ENCODE measurements at places on chromosomes 2 and 18.

GRCh38 chr2:132608311-132608710 lies 61.7 kb downstream of the LYPD1 start:
- DNase-seq, result no peak

DNA sequence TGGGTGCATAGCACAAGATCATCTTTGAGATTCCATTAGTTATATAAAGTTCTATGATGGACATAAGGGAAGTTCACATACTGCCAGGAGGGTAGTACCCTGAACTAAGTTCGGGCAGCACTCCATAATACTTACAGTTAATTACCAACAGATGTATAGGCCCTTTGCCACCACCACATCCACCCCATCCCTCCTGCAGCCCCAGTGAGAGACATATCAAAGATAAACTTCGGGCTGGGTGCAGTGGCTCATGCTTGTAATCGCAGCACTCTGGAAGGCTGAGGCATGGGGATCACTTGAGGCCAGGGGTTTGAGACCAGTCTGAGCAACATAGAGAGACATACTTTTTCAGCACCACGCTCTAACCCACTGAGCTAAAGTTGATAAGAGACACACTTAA lies 46.4 kb upstream of the NPAS2 start:
- no peak for DNase-seq

DNA sequence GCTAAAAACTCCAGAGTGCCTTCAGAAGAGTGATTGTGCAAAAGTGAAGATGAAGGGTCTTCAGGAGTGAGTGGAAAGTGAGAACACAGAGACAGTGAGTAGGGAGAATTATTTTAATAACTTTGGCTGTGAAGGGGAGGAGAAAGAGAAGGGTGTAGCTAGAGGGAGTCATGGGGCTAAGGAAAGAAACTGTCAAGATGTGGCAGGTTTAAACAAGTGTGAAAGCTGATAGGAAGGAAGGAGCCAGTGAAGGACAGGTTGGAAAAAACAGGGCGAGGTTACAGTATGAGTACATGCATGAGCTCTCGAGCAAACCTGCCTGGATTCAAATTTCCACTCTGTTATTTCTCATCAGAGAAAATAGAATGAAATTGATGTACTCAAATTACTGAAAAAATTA lies 17.8 kb downstream of the IL1F10 start:
- peak; percentile 45 for DNase-seq

DNA sequence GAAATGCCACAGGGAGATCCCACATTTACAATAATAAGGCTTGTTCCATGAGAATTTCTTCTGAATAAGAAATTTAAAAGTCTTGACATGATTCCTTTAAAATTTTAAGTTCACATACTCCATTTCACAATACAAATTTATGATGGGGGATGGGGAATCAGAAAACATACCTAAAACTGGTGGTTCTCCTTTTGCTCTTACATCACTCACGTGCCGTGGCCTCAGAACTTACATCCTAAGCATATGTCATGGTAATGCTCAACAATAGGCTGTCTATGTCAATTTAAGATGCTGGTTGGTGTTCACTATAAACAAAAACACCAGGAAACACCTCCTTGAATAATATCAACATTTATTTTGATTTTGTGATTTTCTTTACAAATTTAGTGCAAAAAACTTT lies 12.8 kb downstream of the UPP2 start:
- no peak for DNase-seq

- no peak for DNase-seq
These were observed 464.7 kb downstream of the EPHA4 start for GRCh38 chr2:221107424-221107823.

- no peak for DNase-seq
These were observed 80.3 kb downstream of the VAPA start for GRCh38 chr18:9994026-9994570.

DNA sequence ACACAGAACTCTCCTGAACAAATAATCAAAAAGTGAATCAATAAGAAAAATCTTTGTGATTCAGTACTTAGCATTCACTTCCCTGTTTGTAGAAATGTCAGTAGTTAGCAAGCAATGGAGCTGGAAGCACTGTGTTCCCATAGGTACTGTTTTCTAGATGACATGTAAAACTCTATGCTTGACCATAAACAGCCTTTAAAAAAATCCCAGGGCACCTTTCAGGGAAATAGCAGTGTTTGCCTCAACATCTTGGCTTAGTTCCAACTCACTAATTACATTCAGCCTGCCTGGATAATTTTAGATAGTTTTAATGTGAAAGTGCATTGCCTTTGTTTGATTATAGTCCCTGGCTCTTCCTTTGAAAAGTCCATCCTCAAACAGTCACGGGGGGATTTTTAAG lies 721.8 kb downstream of the ERBB4 start:
- no peak for DNase-seq

DNA sequence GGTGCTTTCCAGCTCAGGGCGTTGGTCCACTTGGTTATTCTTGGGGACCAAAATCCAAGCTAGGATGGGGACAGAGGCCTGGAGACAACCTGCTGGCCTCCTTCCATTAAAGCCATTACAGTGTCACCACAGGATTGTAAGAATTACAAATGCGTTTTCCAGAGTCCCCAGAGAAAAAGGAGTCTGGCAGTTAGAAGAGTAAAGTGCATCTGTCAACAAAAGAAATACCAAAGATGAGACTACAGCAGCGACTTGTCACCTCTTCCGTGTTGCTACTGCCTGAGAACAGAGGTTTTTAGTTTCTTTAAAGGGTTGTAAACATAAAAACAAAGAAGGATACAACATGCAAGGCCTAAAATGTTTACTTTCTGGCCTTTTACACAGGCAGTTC lies 235.7 kb downstream of the AGAP1 start:
- DNase-seq, result no peak

DNA sequence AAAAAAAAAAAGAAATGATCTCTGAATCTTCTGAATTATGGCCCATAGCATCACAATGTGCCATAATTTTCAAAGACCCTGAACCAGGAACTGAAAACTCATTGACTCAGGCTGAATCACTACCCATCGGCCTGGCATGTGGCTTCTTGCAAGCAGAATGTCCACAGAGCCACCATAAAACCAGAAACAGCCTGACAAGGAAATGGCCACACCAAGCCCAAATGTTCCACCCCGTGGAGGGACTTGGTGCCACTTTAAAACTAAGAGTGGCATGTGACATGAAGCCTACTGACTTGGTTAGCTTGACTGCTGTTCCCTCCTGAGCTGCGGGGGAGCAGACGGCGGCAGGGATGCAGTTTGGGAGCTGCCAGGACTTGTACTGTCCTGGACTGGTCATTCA lies 71.2 kb upstream of the RBM44 start:
- DNase-seq, result no peak

DNA sequence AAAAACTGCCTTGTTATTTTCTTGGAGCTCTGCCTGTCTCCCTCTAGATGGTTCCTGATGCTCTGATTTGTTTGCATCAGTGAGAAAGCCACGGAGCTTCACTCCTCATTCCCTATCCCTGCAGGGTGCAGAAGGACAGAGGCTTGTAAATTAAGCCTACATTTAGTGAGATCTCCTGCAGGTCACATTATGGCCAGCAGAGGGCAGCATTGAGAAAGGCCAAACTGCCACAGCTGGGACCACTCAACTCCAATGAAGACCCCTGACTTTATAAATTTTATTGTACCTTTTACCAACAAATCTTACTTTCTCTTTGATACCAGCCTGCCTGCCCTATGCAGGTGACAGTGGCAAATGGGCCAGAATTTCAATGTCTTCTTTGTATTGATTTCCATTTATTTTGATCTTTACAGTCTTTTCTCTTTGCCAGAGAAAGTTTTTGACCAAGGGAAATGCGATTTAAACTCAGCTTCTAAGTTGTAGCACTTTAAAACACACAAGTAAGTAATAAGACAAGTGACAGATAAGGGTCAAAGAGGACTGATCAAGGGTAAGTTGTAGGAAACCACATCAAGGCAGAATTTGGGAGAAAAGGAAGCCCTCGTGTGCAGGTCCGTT lies 1029.1 kb upstream of the KLHL29 start:
- DNase-seq, result peak; percentile 49

- no peak for DNase-seq
These were observed 82.3 kb downstream of the LOXHD1 start for GRCh38 chr18:46574743-46575115.

DNA sequence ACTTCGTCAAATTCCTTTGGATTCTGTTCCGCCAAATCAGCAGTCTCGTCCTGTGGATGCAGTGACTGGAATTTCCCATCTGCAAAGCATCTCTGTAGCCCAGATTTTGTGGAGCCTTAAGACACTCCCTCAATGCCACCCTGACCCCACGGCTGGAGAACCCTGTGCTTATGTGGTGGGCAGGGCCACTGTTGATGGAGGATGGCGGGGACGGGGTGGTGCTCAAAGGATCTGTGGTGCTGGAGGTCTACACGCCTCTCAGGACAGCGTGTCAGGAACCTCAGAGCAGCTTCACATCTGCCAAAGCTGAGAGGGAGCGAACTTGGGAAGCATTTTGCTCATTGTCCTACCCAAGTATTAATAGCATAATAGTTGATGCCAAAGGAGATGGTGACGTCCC lies 200.1 kb downstream of the MGAT5 start:
- DNase-seq, result no peak

GRCh38 chr18:47929681-47930198 lies 719 bp downstream of the SMAD2 start:
- peak; percentile 69 for DNase-seq

GRCh38 chr2:111166115-111166514 lies 45.4 kb downstream of the BCL2L11 start:
- no peak for DNase-seq

DNA sequence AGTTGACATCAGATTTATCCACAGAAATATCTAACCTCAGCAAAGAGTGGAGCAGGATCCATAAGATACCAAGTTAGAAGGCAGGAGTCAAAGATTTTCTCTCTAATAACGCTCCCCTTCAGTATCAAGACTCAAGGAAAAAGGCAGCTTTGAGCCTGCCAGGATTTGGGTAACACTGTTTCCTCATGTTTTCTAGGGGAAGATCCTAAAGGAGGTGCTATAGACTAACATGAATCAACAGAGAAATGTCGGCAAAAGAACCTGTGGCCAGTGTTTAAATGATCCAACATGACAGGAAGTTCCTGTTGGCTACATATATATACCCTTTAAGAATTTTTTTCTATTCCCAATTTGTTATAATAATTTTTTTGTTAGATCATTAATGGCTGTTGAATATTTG lies 402.3 kb downstream of the TGIF1 start:
- DNase-seq, result no peak

DNA sequence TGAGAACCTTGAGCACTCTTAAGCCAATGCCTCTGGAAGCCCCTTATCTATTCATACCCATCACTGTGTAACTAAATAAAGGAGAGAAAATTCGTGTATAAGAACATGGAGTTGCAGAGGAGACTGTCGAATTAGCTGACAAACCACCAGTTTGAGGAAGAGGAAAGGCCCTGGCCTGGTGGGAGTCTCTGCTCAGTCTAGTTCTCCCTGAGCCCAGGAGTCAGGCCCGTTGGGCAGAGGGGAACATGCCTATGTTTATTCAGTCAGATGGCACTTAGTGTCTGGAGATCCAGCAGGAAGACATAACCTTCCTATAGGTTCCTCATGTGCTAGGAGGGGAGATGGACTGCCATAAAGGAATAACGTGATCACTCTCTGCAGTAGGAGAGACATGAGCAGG lies 60.3 kb downstream of the MGAT5 start:
- no peak for DNase-seq

DNA sequence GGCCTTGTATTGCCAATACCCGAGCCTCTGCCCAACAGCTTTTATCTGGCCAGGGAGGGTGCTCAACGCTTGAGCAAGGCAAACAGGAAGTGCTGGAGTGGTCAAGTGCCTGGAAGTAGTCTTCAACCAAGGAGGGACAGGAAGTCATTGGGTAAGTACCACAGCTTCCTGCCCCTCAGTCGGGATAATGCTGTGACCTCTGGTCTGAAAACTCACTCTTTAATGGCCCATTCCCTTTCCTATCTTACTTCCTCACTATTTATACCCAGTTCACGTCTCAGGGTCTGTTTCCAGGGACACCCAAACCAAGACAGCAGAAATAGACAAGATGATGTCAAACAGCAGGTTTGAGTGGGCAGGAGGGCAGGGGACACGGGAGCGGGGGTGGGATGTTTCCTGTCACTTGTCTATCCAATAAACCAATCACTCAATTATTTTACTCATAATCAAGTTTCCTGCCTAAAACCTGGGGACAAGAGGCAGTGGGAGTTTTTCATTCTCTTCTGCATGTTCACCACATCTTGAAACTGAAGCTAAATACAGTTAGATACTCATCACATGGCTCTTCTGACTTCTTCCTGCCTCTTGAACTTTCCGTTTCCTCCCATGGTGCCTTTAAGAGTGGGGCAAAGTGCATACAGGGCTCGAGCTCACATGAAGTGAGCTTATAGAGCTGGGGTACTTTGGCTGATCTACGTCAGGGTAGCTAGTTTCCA lies 68.9 kb upstream of the CAB39 start:
- DNase-seq, result peak; percentile 72

- no peak for DNase-seq
These were observed 43.1 kb downstream of the GPC1 start for GRCh38 chr2:240478346-240479110.

DNA sequence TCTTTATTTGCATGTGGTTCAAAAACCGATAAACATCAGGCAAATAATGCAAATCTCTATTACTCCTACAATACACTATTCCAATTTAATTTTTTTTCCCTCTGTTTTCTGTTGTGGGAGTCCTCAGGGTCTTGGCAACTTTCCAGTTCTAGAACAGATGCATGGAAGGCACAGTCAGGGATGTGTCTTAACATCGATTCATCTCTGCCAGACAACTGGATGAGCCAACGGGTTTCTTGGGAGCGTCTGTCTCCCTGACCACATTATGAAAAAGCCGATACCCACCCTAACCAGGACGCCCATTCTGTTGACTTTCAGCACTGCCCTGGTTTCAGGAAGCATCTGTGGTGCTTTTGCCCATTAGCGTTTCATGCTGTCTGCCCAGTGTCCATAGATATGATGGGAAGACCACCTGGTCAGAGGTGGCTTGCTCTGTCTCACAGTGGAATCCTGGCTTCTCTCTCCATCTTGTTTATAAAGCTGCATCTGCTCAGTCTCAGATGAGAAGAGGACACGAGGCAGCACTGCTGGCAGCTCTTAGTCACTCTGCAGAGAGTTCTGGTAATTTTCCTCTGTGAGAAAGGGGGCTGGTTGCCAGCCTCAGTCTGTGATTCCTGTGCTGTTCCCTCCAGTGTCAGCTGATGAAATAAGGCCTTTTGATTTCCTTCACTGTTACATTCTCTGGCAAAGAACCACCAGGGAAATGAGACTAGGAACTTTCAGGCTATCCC lies 57.9 kb upstream of the KCNE4 start:
- no peak for DNase-seq

- peak; percentile 92 for DNase-seq
These were observed 14.2 kb upstream of the SFXN5 start for GRCh38 chr2:73085691-73086090.

GRCh38 chr2:56199492-56199891 lies 15.7 kb downstream of the CCDC85A start:
- no peak for DNase-seq

GRCh38 chr2:120972286-120972685 lies 236.6 kb downstream of the GLI2 start:
- DNase-seq, result no peak

Data from hematopoietic multipotent progenitor cell treated with erythropoietin and hydrocortisone succinate and interleukin-3 and kit ligand, for 6 days (in vitro differentiated cells).